ENCODE measurements at places on chromosomes 5 and 9.

DNA sequence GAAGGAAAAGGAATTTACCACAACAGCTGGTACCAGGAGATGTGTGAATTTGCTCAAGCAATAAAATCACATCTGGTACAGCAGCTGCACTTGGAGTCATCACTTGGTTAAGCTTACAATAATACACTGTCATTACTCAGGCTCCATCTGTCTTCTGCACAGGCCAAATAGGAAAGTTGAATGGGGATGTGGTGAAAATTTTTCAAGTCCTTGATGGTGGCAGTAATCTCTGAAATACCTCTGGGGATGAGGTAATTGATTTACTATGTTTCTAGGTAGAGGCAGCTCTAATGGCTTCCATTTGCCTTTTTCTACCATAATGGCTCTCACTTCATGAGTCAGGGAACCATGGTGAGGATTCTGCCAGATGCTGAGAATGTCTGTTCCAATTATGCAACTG lies 206.8 kb upstream of the ATP10B start:
- DNase-seq, result no peak

GRCh38 chr5:139178935-139179334 lies 19.2 kb downstream of the SIL1 start:
- no peak for DNase-seq

GRCh38 chr5:156434471-156434870 lies 107.5 kb downstream of the SGCD start:
- no peak for DNase-seq

DNA sequence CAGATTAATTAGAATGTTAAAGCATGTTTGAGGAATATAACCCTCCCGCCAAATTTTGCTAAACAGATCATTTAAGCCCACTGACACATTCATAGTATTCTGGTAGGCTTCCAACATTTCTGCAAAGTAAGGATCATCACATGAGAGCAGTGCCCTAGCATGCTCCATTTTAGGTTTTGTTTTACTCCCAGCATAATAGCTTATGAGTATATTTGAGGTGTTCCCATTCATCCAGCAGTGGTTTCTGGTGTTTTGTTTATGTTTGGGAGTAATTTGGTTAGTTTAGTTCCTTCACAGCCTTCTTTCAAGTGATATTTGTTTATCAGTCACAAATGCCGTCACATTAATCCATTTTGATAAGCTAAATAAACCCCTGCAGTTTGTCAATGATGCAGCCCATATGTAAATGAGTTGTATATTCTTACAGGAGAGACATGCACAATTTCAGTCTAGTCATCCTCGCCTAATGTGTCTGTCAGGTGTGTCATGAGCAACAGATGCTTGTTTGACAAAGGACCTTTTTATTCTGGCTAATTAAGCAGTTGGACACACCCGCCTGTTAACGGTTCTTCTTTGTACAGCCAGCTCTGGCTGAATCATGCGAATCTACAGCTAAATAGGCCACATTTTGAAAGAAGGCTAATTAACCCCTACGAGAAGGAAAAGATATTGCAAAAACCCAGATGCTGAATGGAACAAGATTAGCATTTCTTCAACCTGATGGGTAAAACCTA lies 124.4 kb downstream of the RFX3 start:
- DNase-seq, result no peak

- no peak for DNase-seq
Observed at GRCh38 chr9:96333958-96334357, 32.0 kb upstream of the HSD17B3 start.

DNA sequence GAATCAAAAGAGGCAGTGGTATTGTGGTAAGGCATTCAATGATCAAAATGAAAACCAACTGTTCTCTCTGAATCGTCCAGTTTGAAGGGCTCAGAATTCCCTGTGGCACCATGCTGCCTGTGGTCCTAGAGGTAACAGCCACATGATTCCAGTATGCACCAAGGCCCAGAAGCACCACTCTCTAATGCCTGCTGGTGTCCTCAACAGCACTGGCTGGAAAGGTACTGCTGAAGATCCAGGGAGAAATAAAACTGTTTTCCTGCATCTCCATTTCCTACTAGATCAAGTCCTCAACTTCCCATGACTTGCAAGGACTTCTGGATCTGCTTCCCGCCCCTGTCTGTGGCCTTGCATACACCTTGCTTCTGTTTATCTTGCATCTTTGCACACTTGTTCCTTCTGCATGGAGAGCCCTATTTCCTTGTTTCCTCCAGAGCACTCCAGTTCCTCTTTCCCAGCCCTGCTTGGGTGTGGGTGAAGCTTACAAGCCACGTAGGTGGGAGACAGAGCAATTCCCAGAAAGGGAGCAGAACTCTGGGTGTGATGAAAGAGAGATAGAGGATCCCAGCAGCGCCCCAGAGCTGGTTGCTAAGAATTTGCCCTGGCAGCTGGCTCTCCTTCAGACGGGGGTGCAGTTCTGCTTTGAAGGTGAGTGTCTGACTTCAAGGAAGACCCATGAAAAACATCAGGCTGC lies 41.0 kb upstream of the EQTN start:
- no peak for DNase-seq

- no peak for DNase-seq
Observed at GRCh38 chr5:34684281-34684979, 28.3 kb downstream of the RAI14 start.

DNA sequence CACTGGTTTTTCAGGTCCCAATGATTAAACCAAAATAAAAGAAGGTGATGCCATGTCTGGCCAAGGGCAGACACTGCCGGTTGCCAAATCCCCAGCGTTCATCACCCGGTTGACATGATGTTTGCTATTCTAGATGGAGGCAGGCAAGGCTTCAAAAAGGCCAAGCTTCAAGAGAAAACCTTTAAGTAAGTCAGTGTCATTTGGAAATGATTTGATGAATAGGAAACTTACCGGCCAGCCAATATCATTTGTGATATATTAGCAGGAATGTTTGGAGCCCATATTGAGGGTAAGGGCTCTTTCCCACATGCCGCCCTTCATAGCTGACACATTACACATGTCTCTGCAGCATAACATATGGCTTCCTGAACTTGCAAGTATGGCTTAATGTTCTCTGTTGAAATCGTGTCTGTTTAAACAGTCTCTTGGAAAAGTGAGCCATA lies 89.5 kb upstream of the TTC23L start:
- no peak for DNase-seq

Measured in GM04503 (cell line).